CD4-positive, alpha-beta T cell treated with Interleukin-4 for 4 hours (primary cell): ENCODE measurements at places on chromosomes 2 and 18.

DNA sequence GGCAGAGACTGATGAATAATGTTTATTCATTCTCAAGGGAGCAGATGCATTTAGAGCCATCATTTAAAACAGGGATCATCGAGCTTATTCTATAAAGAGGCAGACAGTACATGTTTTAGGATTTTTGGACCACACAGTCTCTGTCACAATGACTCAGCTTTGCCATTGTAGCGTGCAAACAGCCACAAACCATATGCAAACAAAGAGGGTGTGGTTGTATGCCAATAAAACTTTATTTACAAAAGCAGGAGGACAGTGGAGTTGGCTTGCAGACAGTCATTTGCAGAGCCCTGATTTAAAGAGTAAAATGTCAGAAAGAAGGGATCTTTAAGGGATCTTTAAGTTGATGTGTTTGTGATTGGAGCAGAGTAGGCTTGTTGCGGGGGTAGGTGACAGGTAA is 51.5 kb downstream of the SMIM21 start:
- DNase-seq: no peak

GRCh38 chr2:28544922-28545589 is 49.2 kb downstream of the PLB1 start:
- peak; percentile 24 for DNase-seq

DNA sequence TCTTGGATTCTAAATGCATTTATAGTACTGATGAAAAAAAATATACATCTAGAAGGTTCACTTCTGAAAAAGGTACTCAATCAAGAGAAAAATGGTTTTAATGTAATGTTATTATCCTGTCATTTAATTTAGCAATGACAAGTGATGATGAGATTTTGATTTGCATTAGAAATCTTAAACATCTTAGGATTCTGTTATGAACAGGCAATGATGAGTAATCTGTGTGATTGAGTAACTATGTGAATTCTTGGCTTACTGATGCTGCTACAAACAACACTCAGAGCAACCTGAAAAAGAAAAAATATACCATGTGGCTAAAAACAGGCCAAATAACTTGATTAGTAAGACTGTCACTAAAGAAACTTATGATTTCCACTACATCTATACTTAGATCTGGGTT is 30.1 kb downstream of the RBKS start:
- no peak for DNase-seq

DNA sequence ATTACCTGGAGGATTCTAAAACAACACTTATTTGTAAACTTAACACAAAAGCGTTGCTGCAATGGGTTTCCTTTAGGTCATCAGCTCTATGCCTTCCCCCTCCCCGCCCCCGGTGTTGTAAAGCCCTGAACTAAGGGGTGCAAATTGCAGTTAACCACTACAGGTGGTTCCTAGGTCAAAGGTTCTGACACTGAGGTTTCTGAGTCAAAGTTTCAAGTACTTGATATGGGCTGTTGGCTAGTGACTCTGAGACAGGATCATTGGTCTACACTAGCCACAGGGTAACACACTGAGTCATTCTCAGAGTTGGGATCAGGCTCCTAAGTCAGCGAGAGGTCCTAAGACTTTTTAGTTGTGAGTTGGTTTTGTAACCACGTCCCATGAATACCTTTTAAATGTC is 15.4 kb downstream of the IL1B start:
- DNase-seq: no peak

DNA sequence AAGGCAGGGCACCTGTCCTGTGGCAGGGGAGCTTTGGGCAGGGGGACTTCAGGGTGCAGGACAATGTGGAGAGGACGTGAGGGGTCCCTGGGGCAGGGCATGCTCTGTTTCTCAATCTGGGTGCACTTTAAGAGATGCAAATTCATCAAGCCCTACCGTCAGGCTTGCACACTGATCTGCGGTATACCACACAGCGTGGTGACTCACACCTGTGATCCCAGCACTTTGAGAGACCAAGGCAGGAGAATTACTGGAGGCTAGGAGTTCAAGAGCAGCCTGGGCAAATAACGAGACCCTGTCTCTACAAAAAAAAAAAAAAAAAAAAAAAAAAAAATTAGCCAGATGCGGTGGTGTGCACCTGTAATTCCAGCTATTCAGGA is 10.2 kb upstream of the GPC1 start:
- DNase-seq: no peak
